A549 treated with ZK216348 at 1 μM for 4 hours (cell line): ENCODE measurements at places on chromosomes 16 and 17. TPM values are rescaled to one million over a fixed set of nuclear protein-coding genes. Genes with fewer than 3 reads are reported as not detected.

KRTAP17-1 gene
- not detected in 5 replicates for total RNA-seq

CCL16 gene
- not detected in 5 replicates for total RNA-seq

SLC35G6 gene
- total RNA-seq: not detected in 5 replicates

HEATR9 gene
- total RNA-seq: not detected in 5 replicates

TBC1D3C gene
- not detected in 5 replicates for total RNA-seq
